Naive thymus-derived CD4-positive, alpha-beta T cell (primary cell): ENCODE measurements at places on chromosomes 6 and 20. TPM values are rescaled to one million over a fixed set of nuclear protein-coding genes. Genes with fewer than 3 reads are reported as not detected.

Gene MCM9
- polyA plus RNA-seq, result 12.1 TPM

Gene IRF4
- 8.2 TPM for polyA plus RNA-seq

Gene RNF8
- polyA plus RNA-seq, result 12.6 TPM

Gene ZC2HC1B
- polyA plus RNA-seq, result not detected

Gene TMEM170B
- 0.37 TPM for polyA plus RNA-seq

Gene HSPA1A
- polyA plus RNA-seq, result 52.5 TPM

Gene ELOVL2
- polyA plus RNA-seq, result not detected

Gene ABHD16B
- 0.65 TPM for polyA plus RNA-seq

Gene ASIP
- polyA plus RNA-seq, result not detected

Gene CLPSL2
- polyA plus RNA-seq, result not detected

Gene CEP162
- polyA plus RNA-seq, result 4.9 TPM

Gene UBE2C
- not detected for polyA plus RNA-seq

Gene NRN1
- polyA plus RNA-seq, result not detected

Gene DAAM2
- polyA plus RNA-seq, result not detected
